ENCODE measurements at places on chromosomes 5 and 9. TPM values are rescaled to one million over a fixed set of nuclear protein-coding genes. Genes with fewer than 3 reads are reported as not detected.

Gene CDC20B
- not detected for total RNA-seq

Gene PDE6A
- not detected for total RNA-seq

Gene PTPRD
- total RNA-seq = not detected

Gene CDX1
- total RNA-seq = not detected

Gene OGN
- total RNA-seq = not detected

Gene BNC2
- not detected for total RNA-seq

Gene ZDHHC12
- total RNA-seq = 91.5 TPM

Gene RELL2
- total RNA-seq = 26.9 TPM

Gene PCDHB3
- not detected for total RNA-seq

Gene MELK
- 66.0 TPM for total RNA-seq

Gene KIAA0825
- 2.7 TPM for total RNA-seq

Gene TLX3
- total RNA-seq = not detected

Gene FOXD4
- total RNA-seq = 0.71 TPM

Gene CHSY3
- not detected for total RNA-seq

Gene GNA14
- not detected for total RNA-seq

Gene MYOT
- total RNA-seq = not detected

Gene NIPBL
- 59.4 TPM for total RNA-seq

Gene DPM2
- total RNA-seq = 79.9 TPM

Gene STKLD1
- total RNA-seq = 0.65 TPM

Gene LRRC70
- total RNA-seq = 0.47 TPM

Gene SV2C
- 0.10 TPM for total RNA-seq

Gene SVEP1
- not detected for total RNA-seq

Gene EGFL7
- 0.22 TPM for total RNA-seq

Gene SLC25A2
- 0.52 TPM for total RNA-seq

Gene TSC1
- total RNA-seq = 37.6 TPM

Gene SPOCK1
- total RNA-seq = 0.31 TPM

Gene TMEM250
- 50.2 TPM for total RNA-seq
